ENCODE measurements at places on chromosomes 1 and 21.

GRCh38 chr1:228417483-228418203 is 982 bp upstream of the TRIM17 start:
- no peak for DNase-seq

DNA sequence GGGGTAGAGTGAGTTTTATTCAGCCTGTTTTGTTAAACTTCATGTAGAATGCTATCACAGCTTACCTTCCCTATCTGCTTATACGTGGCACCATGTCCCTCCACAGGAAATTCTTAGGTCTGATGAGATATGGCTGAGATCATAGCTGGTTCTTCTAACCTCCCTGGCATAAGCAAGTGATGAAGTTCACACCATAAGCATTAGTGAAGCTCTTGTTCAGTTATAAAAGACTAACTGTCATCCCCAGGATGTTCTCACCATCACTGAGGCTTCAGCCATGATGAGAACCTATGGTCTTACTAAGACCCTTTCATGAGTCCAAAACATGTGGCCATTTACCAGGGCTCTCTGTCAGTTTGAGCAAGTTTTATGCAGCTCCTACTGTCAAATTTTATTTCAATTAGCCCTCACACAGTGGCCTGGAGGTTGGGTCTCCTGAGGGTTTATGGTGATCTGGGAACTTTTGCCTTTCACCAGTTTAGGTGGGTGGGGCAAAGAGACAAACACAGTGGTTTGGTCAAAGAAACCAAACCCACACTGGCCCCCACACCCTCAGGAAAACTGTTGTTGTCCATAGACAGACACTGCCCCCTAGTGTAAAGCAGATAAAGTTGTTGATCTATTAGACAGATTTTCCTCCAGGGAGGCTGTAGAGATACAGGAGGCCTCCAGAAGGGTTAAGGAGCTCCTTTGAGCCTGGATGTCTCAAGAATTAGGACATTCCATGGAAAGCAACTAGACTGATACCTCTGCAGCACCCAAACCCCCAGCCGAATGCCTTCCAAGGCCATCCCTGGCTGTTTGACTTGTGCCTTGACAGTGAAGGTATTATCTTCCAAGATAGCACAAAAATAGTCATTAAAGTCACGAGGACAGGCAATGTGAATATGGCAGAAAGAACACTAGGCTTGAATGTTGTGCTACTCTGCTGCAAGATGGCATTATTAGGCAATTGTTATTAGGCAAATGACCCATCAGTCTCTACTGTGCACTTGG is 5.0 kb downstream of the SLC22A15 start:
- DNase-seq = no peak

DNA sequence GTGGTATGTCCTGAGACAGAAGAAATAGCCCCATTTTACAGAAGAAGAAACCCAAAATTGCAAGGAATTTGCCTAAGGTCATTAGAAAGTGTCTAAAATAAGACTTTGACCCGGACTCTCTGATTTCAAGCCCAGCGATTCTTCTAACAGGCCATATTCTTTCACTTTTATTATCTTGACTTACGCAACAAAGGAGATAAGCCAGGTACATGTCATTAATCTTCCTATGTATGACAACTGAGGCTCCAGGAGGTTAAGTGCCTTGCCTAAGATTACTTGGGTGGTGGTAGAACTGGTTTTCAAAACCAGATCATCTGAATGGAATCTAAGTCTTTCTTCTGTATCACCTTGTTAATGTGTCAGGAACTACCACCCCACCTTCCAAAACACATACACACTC is 124.3 kb downstream of the PBX1 start:
- DNase-seq = no peak

DNA sequence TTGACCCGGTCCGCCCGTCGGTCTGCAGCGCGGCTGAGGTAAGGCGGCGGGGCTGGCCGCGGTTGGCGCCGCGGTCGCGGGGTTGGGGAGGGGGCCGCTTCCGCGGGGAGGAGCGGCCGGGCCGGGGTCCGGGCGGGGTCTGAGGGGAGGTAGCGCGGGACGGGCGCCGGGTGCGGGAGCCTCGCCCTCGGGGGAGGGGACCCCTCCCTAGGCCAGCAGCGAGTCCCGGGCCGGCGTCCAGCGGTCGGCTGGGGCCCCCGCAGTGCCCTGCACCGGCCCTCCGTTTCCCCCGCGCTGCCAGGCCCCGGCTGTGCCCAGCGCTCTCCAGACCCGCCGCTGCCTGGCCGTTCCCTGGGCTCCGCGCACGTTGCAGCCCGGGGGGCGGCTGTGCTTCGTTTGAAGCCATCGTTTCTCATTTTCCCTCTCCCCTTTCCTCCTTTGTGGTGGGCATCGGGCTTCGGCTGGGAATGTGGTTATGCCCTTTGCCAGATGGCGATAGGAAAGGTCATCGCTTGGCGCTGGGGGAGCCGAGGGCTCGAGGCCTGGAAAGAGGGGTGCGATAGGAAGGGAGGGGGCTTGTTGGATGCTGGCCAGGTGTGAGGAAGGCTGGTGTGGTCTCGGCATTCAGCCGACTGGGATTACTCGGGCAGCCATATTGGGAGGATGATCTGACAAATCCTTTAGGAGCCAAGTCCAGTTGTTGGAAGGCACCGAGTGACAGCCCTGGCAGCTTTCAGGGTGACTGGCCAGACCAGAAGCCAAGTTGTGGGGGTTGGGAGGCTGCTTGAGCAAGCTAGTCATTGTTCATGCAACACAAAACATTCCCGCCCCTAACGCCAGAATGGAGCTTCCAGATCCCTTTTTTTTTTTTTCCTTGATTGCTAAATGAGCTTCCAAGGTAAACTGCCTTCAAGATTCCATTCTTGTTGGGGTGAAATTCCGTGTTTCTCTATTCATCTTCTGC is 753 bp downstream of the KIF1B start:
- no peak for DNase-seq

- DNase-seq = no peak
Measured at GRCh38 chr1:56097713-56098112, 481.6 kb downstream of the PLPP3 start.

DNA sequence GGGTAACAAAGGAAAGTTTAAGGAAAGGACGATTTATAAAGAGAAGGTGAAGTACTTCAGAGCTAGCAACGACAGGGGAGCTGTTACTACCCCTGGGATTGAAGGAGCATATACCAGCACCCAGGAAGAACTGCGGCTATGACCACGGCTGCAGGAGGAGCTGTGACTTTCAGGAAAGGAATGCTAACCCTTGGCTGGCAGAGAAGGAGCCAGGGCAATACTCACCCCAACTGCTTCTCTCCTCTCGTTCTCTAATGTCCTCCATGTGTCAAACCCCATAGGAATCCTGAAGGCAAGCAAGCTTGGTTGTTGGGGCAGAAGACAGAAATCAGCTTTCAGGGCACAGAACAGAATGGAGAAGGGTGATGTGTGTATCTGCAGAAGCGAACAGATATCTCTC is 120.5 kb downstream of the TMEM53 start:
- no peak for DNase-seq

DNA sequence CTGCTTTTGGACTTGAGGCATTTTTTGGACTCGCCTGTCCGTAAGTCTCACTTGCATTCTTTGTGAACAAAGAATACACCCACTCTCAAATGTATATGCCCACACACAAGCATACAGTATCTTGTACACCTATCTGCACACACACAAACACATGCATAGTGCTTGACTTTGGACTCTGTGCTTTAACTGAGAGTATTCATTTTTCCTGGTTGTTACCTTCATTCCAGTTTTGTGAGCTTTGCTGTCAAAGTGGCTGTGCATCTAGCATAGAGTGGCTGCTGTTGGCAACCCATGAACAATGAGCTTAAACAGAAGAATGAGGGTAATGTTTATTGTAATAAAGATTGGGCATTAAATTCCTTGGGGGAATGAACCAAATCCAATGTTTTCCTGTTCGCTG is 199.0 kb downstream of the PDE4B start:
- DNase-seq = no peak
